Fibroblast of skin of left quadriceps (primary cell): ENCODE measurements at places on chromosomes 3 and 15.

DNA sequence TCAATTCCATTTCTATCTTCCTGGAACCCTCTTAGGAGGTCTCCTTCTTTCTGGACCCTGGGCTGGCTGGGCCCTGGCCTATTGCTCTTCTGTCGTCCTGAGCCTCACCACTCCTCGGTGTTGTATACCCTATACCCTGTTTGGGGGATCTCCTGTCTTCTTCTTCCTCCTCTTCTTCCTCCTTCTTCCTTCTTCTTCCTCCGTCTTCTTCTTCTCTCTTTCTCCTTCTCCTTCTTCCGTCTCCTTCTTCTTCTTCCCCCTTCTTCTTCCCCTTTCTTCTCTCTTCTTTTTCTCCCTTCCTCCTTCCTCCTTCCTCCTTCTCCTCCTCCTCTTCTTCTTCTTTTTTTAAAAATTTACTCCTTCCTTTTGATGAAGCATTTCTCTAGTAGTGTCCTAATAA lies 30.4 kb upstream of the FXR1 start:
- DNase-seq: no peak

- DNase-seq: no peak
Observed at GRCh38 chr3:106403371-106404145, 534.7 kb upstream of the CBLB start.

DNA sequence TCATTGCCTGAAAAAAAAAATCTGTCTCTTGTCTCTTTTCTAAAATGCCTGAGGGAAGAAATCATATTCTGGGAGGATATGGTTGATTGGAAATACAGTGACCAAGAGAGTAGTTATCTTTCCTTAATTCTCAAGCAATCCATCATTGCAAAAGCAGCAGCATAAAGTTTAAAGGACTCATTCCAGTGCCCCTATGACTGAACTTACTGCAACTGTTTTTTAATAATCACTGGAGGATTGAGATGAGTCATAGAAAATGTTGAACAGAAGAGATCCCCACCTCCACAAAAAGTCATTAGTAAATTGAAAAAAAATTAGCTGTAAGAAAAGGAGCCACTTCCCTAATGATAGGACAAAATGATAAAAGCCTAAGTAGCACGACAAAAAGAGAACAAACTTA lies 121.5 kb downstream of the SLC9A9 start:
- no peak for DNase-seq

DNA sequence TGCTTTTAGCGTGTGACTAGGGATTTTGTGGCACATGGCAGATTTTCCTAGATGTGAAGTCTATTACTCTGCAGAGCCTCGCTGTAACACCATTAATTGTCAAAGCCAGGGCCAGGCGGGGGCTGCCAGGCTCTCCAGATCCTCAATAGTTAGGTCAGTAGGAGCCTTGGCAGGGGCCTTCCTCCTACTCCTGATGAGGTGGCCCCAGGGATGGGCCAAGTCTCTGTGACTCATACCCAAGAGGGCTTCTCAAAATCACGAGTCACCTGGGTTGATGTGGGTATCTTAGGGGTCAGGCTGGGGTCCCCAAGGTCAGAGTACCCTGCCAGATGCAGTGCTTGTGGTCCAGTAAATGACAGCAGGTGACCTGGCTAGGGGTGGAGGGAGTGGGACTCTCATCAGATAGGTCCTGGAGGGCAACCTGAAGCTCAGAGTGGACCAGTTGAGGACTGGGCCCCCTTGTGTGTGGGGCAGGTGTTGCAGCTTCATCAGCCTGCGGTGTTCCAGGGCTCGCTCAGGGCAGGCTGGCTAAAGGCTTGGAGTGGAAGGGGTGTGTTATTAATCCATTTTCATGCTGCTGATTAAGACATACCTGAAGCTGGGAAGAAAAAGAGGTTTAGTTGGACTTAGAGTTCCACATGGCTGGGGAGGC lies 88.5 kb upstream of the MYZAP start:
- DNase-seq: no peak

DNA sequence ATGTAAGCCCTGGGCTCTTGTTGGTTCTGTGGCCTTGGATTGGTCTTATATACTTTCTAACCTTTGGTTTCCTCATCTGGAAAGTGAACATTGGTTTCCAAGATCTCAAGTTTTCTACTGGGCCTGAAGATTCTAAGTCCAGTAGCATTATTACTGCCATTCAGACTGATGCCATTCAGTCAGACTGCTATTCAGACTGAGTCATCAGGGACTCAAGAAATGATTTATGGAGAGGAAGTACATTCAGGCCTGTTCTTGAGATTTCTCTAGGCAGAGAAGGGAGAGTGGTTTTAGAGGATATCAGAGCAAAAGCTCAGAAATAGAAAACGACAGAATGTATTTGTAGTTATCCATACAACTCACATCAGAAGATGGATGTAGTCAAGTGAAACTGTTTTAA lies 557.2 kb downstream of the NR2F2 start:
- DNase-seq: no peak

DNA sequence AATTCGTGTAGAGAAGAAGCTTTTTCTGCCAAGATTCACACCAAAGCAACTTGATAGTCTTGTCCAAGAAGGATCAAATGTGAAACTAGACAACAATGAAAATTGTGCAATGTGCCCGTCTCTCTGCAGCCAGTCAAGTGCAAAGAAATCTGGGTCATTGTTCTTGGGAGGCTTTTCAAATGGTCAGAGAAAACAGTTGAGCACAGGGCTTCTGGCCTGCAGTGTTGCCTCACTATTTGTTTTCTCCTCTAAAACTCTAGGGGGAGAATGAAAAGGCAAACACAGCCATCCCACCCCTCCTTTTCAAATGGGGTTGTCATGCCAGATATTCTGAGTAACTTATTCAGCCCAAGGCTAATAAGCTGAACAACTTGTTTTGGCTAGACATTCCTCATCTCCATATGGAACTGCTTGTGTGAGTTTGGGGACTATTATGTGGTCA lies 417.6 kb upstream of the CDIN1 start:
- DNase-seq: peak; percentile 35

- DNase-seq: no peak
Observed at GRCh38 chr3:168707900-168708299, 612.2 kb upstream of the GOLIM4 start.

DNA sequence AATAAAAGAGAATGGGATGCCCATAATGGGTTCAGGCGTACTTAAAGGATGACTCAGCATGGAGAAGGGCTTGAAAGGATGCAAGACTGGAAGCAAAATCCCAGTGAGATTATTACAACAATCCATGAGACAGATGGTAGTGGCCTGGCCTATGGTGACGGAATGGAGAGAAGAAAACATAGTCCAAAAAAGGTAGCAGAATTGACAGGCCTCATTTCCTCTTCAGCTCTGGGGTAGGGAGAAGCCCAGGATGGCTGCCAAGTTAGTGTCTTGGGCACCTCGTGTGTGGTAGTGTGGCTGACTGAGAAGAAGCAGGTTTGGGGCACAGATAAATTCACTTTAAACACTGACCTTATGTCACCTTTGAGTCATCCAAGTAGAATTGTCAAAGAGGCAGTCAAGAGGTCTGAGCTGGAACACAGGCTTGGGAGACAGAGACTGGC lies 18.1 kb downstream of the MB21D2 start:
- DNase-seq: peak; percentile 74

- peak; percentile 79 for DNase-seq
Observed at GRCh38 chr15:87387766-87388165, 868.8 kb downstream of the NTRK3 start.

DNA sequence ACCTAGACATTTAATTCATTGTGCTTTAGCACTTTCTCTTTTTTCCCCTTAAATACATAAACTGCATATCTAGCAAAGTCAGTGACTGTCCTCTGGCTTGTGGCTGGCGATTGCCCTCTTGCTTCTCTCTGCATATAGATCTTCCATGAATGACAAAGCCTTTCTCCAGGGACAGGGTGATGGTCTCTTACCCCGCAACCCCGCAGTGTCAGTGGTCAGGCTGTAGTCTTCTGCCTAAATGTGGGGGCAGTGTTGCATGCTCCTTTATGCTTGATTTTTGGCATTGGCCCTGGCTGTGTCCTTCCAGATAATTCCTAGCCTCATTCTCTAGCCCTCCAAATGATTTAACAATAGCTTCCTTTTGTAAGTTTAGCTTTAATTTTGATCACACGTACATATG lies 407.8 kb downstream of the GABRB3 start:
- DNase-seq: no peak

DNA sequence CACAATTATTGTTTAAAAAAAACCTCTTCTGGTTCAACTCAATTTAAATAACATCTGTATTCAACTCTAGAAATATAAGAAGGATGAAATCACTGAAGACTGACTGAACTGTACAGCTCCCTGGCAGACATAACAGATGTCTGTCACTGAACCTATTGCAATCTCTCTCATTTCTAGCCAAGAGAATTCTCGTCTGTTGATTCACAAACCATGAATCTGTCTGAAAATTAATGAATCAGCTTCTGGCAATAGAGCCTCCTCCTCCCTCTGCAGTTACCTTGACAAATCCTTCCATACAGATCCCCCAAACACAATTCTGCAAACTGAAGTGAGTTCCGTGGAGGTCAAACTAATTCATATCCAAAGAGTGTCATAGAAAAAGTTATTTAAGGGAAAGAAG lies 561.4 kb downstream of the PYDC2 start:
- peak; percentile 55 for DNase-seq
